T-cell (primary cell): ENCODE measurements at places on chromosomes 12 and 14.

GRCh38 chr14:50396631-50397389, at the start of gene CDKL1:
CDKL1 (minus strand) TSS chr14:50396881; CDS start chr14:50395868, 1,013 bp downstream.
- H3K36me3 ChIP-seq, result no peaks in the 10 kb centered on the region
- no peaks in the 10 kb centered on the region for H3K4me1 ChIP-seq
- peak; percentile 13 for DNase-seq
- peak within 1 kb of the TSS; percentile 84 for H3K4me3 ChIP-seq
- no peak within 1 kb of the TSS for H3K27ac ChIP-seq

DNA sequence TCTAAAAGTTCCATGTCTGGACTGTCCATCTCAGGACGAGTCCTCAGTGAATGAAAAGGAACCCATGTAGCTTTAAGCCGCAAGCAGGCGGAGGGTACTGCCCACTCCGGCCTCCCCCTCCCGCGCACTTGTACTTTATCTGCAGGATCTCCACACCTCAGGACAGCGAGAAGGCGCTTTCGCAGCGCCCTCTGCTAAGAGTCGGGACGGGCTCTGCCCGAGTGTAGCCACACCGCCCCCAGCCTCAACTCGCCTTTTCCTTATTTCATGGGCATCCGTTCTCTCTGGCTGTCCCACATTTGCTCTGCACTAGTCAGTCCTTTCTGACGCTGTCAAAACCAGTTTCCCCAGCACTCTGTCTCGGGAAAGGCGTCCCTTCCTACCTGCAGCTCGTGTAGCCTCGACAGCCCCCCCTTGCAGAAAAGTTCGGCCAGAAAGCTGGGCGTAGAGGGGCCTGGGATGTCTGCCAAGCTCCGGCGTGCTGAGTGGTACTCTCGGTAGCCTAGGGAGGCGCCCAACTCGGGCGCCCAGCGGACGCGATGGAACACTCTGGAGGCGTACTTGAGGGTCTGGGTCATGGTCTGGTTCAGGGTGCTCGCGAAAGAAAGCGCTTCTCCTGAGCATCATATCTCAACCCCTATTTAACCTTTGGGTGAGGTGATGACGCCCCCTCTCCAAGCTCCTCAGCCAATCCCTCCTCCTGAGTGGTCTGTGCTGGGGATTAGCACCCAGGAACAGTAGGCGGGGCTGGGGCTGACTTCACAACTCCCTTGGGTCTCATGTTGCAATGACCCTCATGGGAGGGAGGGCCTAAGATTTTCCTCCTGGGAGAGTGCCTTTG, at the start of gene CYP27B1:
TSS of gene CYP27B1 (minus strand) at position 615 of the 841 bp plus-strand sequence. CDS start at position 578, 37 bp downstream.
- no peak within 1 kb of the TSS for H3K27ac ChIP-seq
- H3K27me3 ChIP-seq, result peaks cover 19% of the 10 kb centered on the region
- no peak for DNase-seq
- H3K4me1 ChIP-seq, result peaks cover 17% of the 10 kb centered on the region
- peak within 1 kb of the TSS; percentile 65 for H3K4me3 ChIP-seq

- no peak overlapping the region for H3K27ac ChIP-seq
- DNase-seq, result no peak
- H3K36me3 ChIP-seq, result peaks cover 15% of the 10 kb centered on the region
- no peak overlapping the region for H3K4me3 ChIP-seq
- peaks cover 57% of the 10 kb centered on the region for H3K4me1 ChIP-seq
Observed at GRCh38 chr12:51973560-51973959, 22.1 kb downstream of the ACVR1B start.

DNA sequence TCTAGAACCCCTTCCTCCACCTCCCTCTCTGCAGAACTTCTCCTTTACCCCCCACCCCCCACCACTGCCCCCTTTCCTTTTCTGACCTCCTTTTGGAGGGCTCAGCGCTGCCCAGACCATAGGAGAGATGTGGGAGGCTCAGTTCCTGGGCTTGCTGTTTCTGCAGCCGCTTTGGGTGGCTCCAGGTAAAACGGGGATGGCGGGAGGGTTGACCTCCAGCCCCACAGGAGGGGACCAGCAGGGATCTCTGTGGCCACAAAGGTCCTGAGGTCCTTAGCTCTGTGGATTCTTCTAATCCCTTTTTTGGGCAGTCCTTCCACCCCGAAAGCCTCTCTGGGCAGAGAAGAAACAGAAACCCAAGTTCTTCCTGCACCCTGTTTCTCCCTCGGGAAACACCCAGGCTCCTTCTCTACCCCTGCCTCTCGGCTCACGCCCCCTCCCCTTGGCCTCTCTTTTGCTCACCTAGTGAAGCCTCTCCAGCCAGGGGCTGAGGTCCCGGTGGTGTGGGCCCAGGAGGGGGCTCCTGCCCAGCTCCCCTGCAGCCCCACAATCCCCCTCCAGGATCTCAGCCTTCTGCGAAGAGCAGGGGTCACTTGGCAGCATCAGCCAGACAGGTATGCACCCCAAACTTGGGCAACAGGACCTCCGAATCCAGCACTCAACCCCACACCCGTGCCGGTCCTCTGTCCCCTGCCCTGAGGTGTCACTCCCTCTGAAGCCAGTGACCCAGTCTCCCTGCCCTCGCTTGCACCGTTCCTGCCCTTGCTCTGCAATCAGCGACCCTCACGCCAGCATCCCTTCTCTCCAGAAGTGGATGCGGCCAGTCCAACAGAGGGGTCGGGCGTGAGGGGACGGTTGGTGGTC, 638 bp downstream of the LAG3 start:
- no peaks in the 10 kb centered on the region for H3K36me3 ChIP-seq
- peak overlapping the region; percentile 61 for H3K27ac ChIP-seq
- H3K27me3 ChIP-seq, result no peaks in the 10 kb centered on the region
- peaks cover 69% of the 10 kb centered on the region for H3K4me1 ChIP-seq
- no peak for DNase-seq

GRCh38 chr12:4855121-4855924, 54.4 kb upstream of the KCNA1 start:
- no peak overlapping the region for H3K27ac ChIP-seq
- no peaks in the 10 kb centered on the region for H3K36me3 ChIP-seq
- DNase-seq, result peak; percentile 79
